Nucleus accumbens (tissue), 56 donors: ENCODE measurements at places on chromosomes 12 and 14.

GRCh38 chr12:109689426-109689825 is 24.2 kb upstream of the FAM222A start:
- no peak for DNase-seq

- DNase-seq: no peak
These were observed 5.8 kb downstream of the MON2 start for GRCh38 chr12:62472472-62472871.

- DNase-seq: no peak
These were observed 3.0 kb downstream of the ANKS1B start for GRCh38 chr12:99981639-99982190.

DNA sequence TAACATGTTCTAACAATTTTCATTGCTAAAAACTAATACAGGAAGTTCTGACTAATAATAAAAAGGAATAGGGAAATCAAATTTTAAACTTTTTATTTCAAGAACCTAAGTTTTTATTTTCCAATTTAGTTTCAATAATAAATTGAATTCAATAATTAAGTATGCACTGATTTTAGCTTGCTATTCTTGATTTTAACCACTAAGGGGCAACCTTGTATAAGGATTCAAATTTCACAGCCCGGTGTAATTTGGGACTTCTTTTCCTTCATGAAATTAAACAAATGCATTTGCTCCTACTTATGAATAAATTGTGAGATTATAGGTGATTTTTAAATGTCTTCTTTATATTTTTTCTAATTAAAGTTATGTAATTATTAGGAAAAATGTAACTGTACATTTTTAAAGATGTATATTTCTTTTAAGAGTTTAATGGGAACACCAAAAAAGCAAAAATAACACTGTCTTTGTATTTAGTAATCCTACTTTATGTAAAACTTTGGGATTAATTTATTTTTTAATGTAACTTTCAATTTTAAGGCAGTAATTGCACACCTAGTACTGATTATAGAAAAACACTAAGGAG is 241.4 kb upstream of the PDZRN4 start:
- no peak for DNase-seq

GRCh38 chr12:11067514-11067913 is 5.4 kb upstream of the TAS2R46 start:
- DNase-seq: no peak

DNA sequence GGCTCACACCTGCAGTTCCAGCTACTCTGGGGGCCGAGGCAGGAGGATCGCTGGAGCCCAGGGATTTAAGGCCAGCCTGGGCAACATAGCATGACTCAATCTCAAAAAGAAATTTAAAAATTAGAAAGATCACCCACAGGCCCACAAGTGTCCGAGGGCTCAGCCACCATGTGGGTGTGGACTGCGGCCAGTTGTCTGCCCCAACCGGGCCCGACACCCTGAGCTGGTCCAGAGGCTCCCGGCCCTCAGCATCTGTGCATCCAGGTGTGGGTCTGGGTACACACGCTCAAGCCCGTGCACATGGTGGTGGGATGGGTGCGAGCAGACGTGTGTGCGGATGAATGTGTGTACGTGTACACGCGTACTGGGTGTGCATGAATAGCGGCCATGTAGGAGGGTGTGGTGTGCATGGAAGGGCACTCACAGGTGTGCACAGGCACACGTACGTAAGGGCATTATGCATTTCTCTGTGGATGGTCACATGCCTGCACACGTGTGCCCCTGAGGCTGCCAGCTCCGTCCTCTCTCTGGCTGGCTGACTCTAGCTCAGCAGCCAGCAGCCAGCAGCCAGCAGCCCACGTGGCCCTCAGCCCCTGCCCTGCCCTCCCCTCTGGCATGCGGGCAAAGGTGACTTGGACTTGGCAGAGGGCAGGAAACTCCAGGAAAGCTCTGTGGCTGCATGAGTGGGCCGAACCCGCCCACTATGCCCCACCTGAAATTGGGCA is 23.3 kb upstream of the NUDT14 start:
- peak; percentile 52 for DNase-seq

GRCh38 chr14:102182936-102183619 is 43.4 kb downstream of the WDR20 start:
- no peak for DNase-seq

DNA sequence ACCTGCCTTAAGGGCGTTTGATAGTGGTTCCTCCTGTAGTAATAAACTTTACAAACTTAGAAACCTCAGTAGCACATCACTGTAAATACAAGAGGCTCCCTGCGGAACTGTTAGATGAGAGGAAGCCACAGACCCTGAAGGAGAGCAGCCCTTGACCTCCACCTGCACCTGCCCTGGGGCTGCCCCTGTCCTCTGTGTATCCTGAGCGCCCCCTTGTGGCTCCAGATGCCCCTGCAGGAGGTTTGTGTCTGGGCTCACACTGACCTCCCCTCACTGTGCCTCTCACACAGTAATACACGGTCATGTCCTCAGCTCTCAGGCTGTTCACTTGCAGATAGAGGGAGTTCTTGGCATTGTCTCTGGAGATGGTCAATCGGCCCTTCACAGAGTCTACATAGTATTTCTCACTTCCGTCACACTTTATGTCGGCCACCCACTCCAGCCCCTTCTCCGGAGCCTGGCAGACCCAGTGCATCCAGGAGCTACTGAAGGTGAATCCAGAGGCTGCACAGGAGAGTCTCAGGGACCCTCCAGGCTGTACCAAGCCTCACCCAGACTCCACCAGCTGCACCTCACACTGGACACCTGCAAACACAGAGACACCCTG is 1059.8 kb downstream of the TMEM121 start:
- no peak for DNase-seq

GRCh38 chr12:100375038-100375735 is 18.3 kb downstream of the SLC17A8 start:
- peak; percentile 61 for DNase-seq

DNA sequence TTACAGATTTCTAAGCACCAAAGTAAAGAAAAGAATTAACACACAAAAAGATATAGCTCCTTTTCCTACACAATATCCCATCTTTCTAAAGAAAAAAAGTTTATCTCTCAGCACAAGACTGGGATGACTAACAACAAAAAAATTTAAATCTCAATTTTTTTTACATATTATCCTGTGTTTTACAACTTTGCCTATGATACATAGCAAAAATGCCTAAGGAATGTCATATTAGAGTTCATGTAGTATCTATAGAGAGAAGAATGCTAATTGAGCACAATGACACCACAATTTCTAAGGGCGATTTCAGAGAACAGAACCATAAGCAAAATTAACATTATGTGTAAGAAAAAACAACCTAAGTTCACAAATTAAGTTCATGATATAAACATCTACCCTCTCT is 16.3 kb downstream of the C2CD5 start:
- DNase-seq: no peak

- no peak for DNase-seq
These were observed 40.0 kb downstream of the DAAM1 start for GRCh38 chr14:59228421-59228820.

DNA sequence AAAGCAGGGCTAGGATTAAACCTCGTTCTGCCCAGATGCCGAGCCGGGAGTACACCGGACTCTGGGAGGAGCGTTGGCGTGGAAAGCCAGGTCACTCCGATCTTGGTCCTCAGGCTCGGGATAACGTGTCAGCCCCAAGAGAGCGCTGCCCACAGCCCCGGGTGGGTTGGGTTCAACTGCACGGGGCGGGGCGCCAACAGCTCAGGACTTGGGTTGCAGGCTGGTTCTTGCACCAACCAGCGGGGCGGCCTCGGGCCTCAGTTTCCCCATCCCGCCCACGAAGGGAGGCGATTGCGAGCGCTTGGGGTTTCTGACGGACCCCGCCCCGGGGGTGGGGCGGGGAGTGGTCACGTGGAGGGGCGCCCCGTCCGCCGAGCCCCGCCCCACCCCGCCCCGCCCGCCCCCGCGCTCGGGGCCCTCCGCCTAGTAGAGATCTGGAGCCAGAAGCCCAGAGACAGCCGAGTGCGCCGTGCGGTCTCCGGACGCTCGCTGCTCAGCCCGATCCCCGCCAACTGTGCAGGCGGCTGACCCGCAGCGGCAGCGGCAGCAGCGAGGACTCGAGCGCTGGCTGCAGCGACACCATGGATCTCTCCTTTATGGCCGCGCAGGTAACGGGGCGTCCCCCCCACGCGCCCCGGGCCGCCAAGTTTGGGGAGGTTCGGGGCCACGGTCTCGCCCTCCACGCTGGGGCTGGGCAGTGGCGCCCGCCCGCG is at the start of gene C14orf132:
C14orf132 (plus strand) TSS at position 443 of the 713 bp plus-strand sequence; CDS start at position 582, 139 bp downstream.
- DNase-seq: peak; percentile 63

DNA sequence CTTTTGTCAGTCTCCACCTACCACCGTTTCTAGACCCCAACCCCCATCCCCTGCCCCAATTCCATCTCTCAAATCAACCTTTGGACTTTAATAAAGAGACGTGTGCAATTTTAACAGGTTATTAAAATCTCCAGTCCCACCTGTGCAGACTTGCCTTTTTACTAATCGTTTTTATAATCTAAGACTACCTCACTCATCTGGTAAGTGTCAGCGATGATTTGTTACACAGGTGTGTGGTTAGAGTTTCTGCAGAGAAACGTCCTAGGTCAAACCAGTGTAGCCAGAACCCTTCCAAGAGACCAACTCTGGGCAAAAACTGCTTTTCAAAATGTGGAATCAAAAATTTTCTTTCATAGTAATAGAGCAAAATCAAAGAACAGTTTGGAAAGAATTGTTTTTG is 60.4 kb upstream of the PELI2 start:
- no peak for DNase-seq

- no peak for DNase-seq
These were observed 236.7 kb downstream of the MDGA2 start for GRCh38 chr14:47438650-47439140.

DNA sequence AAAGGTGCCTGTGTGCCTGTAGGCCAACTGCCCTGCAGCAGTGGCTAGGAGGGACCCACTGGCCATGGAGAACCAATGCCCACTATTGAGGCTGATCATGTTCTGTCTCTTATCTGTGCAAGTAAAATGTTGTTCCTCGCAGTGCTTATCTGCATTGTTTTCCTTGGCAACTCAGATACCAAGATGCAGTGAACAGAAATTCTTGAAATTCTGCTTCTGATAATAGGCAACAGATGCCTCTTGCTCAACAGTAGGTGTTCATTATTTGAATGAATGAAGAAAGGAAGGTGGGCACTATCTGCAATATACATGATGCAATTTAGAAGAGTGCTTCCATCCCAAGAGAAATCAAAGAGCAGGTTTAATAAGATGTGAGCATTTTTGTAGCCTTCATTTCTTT is 232.2 kb downstream of the NUAK1 start:
- DNase-seq: no peak

DNA sequence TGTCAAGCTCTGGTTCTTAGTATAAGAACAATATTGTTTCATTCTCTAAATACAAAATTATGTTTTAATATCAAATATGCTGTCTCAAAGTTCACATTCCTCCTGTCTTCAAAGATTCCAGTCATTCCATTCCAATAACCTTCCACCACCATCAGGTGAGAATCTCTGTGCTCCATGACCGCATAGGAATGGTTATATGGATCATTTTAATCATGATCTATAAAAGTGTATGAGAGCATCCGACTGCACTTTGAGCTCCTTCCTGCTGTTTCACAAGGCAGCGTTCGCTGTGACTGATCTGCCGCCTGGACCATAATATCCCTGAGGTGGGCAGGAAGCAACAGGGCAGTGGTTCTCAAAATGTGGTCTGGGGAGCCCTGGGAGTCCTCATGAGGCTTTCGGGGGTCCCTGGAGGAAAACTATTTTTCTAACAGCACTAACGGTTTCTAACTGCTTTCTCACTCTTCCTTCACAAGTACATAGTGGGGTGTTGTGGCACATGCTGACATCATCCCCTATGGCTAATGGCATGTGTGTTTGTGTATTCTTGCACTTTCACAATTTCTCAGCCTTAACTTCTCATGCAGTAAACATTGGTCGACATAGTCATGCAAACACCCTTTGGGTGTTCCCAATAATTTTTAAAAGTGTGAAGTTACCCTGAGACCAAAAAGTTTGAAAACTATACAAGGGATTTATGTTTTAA is 137.4 kb downstream of the ANO2 start:
- no peak for DNase-seq

DNA sequence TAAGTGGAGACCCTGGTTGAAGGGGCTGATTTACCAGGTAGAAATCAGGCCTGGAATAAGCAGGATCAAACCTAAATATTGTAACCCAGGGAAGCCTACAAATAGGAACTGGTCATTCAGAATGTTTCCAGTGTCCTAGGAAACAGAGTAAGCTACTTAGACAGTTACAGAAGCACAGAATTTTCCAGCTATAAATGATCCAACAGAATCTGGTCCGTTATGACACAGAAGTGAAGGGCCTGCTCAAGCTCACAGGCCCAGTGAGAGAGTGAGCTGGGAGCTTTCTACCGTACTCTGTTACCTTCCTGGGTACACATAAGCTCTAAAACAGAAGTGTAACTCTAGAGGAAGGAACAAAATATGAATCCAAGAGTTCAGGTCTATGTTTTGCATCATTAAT is 119.1 kb downstream of the TTC7B start:
- DNase-seq: no peak

DNA sequence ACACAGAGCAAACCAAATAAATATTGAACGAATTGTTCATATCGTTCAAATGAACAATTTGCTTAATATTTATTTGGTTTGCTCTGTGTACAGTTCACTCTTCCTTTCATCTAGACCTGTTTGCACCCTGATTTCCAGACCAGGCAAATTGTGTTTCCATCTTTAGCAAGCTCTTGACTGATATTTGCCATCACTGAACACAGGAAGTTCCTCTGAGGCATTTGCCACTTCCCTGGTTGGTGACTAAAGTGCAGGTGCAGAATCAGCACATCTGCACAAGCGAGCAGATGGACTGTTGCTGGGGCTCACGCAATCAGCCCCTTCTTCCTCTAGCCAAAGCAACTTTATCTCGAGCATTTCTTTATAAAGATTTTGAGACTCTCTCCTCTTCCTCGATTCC is 112.9 kb downstream of the DAAM1 start:
- DNase-seq: no peak

DNA sequence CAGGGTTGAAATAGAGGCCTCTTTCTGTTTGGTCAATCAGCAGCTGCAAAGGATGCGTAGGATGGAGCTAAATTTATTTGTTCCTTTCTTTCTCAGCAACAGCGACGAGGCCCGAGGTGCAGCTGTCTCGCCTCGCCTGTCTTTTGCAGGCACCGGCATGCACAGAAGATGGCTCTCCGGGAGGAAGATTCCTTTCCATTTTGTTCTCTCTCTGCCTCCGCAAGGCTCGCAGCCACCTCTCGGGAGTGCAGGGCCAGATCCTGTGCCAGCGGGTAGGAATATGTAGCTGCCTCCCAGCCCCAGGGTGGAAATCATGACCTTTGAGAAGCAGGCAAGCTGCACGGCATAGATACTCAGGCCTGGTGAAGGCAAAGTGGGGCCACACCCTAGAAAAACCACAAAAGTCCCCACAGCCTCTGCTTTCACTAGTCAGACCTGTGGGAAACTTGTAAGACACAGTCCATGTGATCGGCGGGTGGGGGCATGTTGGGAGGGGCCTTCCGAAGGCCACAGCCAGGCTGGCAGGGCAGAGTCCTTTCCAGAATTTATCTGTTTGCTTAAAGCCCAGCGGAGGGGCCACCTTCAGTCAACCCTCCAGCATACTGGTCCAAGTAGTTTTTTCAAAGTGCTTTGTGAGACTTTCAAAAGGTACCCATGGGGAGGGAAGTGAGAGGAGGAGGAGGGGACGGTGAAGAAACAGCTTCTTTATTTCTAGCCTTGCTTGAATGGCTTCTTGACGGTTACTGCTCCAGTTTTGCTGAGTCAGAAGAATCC is at the start of gene MAP1LC3B2:
MAP1LC3B2 (plus strand) TSS at position 220 of the 774 bp plus-strand sequence. CDS start 16,562 bp downstream, outside the sequence.
- DNase-seq: peak; percentile 38

GRCh38 chr12:75677522-75677921 is 166.1 kb upstream of the KRR1 start:
- DNase-seq: no peak

GRCh38 chr12:33649992-33650391 is 210.4 kb upstream of the SYT10 start:
- DNase-seq: no peak

- DNase-seq: no peak
These were observed 283 bp downstream of the VIPAS39 start for GRCh38 chr14:77457115-77457521.
